ENCODE measurements at places on chromosomes 5 and 9.
A peak's percentile ranks its signal among the peaks of the same experiment; 100 is the strongest.

- DNase-seq, result no peak
- H3K27ac ChIP-seq, result no peak overlapping the region
- no peak overlapping the region for H3K4me3 ChIP-seq
- H3K27me3 ChIP-seq, result no peaks in the 10 kb centered on the region
- no peaks in the 10 kb centered on the region for H3K36me3 ChIP-seq
Observed at GRCh38 chr9:109190151-109190550, 23.1 kb upstream of the FRRS1L start.

GRCh38 chr5:106680330-106680729 is 990.4 kb downstream of the EFNA5 start:
- H3K4me3 ChIP-seq, result no peak overlapping the region
- no peaks in the 10 kb centered on the region for H3K4me1 ChIP-seq
- DNase-seq, result no peak
- H3K27me3 ChIP-seq, result no peaks in the 10 kb centered on the region

- no peak overlapping the region for H3K27ac ChIP-seq
- DNase-seq, result no peak
- H3K4me3 ChIP-seq, result no peak overlapping the region
- no peaks in the 10 kb centered on the region for H3K4me1 ChIP-seq
- H3K27me3 ChIP-seq, result peaks cover 9% of the 10 kb centered on the region
Observed at GRCh38 chr9:113682297-113682771, 193.8 kb upstream of the ZNF618 start.

DNA sequence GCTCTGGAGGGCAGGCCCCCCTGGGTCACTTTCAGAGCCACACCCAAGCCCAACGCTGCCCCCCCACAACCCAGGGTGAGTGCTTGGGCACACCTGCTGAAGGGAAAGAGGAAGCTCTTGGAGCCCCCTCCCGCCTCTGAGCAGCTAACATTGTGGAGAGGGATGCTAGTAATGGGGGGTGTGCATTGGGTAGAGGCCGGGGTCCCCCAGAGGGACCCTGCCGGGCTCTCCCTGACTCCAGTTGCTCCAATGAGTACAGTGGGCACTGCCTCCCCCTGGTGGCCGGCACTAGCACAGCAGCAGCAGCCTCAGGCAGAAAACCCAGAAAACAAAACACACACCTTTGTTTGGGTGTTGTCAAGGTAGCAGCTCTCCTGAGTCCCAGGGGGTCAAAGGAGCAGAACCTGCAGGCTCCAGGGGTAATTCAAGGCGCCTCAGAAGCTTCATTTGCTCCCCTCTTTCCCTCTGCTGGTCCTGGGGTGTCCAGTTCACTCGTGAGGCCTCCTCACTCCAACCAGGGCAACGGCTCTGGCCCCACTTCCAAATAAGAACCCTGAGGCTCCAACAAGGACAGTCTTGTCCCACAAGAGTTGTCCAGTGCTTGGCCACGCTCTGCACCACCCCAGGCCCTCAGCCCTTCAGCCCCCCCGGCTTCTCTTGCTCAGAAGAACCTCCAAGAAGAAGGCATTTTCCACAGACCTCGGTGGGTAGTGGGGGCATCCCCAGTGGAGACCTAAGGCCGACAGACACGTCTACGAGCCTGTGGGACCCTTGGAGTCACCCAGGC is 16.1 kb downstream of the GBGT1 start:
- H3K27me3 ChIP-seq, result no peaks in the 10 kb centered on the region
- peak overlapping the region; percentile 95 for H3K27ac ChIP-seq
- no peaks in the 10 kb centered on the region for H3K36me3 ChIP-seq
- H3K4me3 ChIP-seq, result peak overlapping the region; percentile 88
- DNase-seq, result peak; percentile 91
- peaks cover 46% of the 10 kb centered on the region for H3K4me1 ChIP-seq

GRCh38 chr9:93100276-93100636 is 4.2 kb downstream of the CARD19 start:
- H3K27me3 ChIP-seq, result no peaks in the 10 kb centered on the region
- peak; percentile 30 for DNase-seq
- peaks cover 51% of the 10 kb centered on the region for H3K4me1 ChIP-seq

GRCh38 chr9:81080185-81080584 is 609.2 kb downstream of the TLE1 start:
- DNase-seq, result no peak
- H3K4me3 ChIP-seq, result no peak overlapping the region
- no peaks in the 10 kb centered on the region for H3K4me1 ChIP-seq
- no peaks in the 10 kb centered on the region for H3K36me3 ChIP-seq
- no peak overlapping the region for H3K27ac ChIP-seq

DNA sequence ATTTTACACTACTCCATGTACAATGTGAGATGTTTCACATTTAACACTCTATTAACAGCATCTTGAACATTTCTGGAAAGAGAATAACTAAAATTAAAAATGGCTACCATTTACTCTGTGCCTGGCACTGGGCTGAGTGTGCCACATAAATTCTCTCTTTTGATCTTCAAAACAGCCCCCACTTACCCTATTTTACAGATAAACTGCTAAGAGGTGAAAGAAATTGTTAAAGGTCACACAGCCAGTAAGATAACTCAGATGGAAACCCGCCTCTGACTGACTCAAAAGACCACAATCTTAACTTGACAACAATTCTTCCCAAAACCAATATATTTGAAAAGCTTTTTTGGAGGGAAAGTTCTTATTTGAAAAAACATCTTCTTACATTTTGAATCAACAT is 97.3 kb downstream of the MAPKAP1 start:
- DNase-seq, result no peak
- H3K36me3 ChIP-seq, result no peaks in the 10 kb centered on the region
- H3K27ac ChIP-seq, result no peak overlapping the region
- no peaks in the 10 kb centered on the region for H3K4me1 ChIP-seq
- no peaks in the 10 kb centered on the region for H3K27me3 ChIP-seq

DNA sequence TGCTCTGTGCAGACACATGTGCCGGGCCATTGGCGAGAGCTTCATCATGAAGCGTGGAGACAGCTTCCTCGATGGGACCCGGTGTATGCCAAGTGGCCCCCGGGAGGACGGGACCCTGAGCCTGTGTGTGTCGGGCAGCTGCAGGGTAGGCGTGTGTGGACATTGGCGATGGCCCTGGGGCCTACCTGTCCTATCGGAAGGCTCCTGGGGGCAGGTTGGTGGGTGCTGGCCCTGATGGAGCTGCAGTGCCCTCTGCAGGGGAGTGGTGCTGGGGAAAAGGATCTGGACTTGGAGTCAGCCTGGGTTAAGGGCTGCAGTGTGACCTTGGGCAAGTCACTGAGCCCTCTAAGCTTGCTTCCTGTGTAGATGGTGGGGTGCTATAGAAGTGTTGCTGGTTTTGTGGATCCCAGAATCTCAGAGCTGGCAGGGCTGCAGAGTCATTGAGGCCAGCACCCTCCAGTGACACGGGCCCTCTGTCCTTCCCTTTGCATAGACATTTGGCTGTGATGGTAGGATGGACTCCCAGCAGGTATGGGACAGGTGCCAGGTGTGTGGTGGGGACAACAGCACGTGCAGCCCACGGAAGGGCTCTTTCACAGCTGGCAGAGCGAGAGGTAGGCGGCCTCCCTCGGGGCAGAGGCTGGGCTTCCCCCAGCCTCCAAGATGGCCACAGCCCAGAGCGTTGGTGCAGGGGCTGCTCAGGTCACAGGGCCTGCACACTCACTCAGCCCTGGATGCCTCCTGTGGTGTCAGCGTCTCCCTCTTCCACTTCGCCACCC is 15.8 kb downstream of the ADAMTS13 start:
- DNase-seq, result no peak
- no peaks in the 10 kb centered on the region for H3K27me3 ChIP-seq
- no peak overlapping the region for H3K27ac ChIP-seq
- no peak overlapping the region for H3K4me3 ChIP-seq
- H3K36me3 ChIP-seq, result no peaks in the 10 kb centered on the region

DNA sequence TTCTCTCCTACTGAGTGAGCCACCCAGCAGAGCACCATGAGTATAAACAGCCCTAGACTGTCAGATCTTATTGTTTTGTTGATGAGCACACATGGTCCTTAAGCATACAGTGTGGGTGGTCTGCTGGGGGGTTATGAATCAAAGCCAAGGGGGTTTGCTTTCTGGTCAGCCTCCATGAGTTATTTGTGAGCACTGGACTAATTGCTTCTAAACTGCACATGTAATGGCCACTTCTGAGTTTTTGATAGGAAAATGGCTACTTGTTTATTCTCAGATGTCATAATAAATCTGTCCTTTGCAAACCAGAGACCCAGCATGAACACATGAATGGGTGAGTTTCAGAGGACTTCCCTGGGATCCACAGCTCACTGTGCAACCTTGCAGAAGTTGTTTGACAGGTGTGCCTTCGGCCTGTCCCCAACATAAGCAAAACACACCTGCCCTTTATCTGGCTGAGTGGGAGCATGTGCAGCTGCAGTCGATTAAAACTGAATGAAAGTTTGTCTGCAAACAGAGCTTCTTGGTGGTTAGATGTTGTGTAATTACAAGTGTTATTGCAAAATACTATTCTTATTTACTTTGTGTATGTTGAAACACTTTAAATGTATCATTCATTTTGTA is 35.9 kb downstream of the MAMDC2 start:
- DNase-seq, result no peak
- H3K36me3 ChIP-seq, result no peaks in the 10 kb centered on the region
- H3K27ac ChIP-seq, result no peak overlapping the region
- H3K4me3 ChIP-seq, result no peak overlapping the region
- H3K4me1 ChIP-seq, result no peaks in the 10 kb centered on the region

- H3K27me3 ChIP-seq, result no peaks in the 10 kb centered on the region
- H3K4me3 ChIP-seq, result no peak overlapping the region
- H3K4me1 ChIP-seq, result no peaks in the 10 kb centered on the region
- no peaks in the 10 kb centered on the region for H3K36me3 ChIP-seq
- no peak for DNase-seq
Observed at GRCh38 chr9:6584881-6585597, 60.5 kb downstream of the GLDC start.

DNA sequence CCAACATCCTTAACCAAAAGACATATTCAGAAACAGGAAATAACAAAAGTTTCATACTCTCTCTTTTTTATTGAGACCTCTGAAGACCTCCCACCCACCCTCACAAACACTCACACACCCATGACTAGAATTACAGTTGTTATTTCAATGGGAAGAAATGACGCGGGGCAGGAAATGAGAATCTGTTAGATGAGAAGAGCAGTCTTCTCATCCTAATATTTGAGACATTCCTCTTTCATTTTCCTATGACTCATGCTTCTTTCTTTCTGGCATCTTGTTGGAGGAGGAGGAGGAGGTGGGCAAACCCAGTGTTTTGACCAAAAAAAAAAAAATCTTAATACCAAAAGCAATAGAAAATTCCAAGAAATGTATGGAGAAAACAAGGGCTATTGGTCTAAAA is 179.5 kb upstream of the TARS1 start:
- H3K27ac ChIP-seq, result no peak overlapping the region
- H3K36me3 ChIP-seq, result no peaks in the 10 kb centered on the region
- no peak for DNase-seq
- H3K4me3 ChIP-seq, result no peak overlapping the region
- H3K27me3 ChIP-seq, result no peaks in the 10 kb centered on the region

DNA sequence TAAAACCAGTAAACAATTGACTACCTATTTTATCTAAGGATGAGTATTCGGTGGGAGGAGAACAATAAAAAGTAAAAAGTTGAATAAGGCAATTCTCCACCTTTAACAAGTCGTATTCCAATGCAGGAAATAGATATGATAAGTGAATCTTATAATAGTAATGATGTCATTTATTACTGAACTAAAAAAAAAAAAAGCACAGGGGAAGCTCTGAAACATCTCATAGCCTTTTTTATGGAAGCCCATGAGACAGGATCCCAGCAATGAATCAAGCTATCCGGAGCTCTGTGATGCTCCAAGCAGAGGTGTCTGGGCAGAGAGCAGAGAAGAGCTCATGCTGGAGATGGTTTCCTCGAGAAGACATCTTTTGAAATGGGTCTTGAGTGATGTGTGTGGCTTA is 376.0 kb downstream of the ICE1 start:
- no peak for DNase-seq
- H3K4me1 ChIP-seq, result no peaks in the 10 kb centered on the region
- H3K4me3 ChIP-seq, result no peak overlapping the region
- H3K27me3 ChIP-seq, result no peaks in the 10 kb centered on the region

DNA sequence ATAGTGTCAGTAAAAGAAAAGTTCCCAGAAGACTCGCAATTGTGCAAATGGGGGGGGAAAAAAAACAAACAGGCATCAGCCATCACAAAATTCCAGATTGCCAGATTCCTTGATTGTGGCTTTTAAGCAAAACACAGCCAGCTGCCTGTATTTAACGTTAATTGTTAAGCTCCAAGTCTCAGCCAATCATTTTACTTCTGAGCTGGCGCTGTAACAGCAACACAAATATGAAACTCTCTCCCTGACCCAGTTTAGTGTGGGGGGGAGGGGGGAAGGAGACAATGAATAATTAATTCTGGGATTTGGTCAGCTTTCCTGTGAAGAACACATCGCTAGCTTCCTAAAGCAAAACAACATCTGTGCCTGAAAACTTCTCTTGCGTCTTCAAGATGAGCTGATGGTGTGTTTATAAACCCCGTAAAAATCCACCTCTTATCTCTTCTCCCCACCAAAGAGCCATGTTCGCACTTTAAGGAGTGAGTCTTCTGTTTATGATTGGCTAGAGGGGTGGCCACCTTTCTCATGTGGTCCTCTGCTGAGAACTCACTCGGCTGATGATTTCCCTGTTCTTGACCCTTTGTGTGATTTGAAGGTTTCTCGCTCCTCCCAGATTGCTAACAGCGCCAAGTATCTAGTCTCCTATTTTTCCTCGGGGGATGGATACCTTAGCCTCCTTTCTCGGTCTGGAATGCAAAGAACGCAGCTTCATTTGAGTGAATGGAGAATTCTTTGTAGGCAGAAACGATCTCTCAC is 160.2 kb upstream of the DAPK1 start:
- no peak overlapping the region for H3K27ac ChIP-seq
- H3K4me3 ChIP-seq, result peak overlapping the region; percentile 5
- H3K27me3 ChIP-seq, result peaks cover 5% of the 10 kb centered on the region
- H3K36me3 ChIP-seq, result no peaks in the 10 kb centered on the region
- DNase-seq, result no peak

DNA sequence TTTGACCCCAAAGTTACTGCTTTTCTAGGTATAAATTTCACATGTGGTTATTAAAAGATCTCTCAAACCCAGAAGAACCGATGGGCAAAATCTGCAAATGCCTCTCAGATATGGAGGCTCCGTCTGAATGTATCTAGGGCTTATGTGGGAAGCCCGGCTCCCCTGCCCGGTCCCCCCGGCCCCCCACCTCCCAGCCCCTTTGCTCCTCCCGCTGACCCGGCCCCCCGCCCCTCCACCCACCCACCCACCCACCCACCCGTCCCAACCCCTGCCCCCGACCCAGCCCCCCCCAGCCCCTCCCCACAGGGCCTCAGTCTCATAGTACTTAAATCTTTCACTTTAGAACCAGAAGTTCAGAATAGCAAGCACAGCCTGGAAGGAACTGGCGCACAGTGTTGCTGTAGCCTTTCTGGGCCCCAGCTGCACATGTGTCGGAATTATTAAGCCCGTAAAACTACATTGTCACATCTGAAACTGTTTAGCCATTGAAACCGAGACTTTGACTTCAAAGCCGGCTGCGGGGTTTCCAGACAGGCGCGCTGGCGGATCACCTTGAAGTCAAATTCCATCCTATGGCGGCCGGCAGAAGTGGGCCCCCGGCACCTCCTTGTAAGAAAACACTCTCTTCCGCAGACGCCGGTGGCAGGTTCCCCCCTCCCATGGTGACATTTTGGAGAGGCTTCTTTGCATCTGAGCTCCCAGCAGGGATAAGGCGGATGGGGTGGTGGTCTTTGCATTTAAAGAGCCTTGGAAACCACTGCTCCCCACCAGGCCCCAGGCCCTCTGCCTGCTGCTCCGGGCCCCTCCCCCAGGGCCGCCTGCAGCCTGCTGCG is 12.8 kb downstream of the NKD2 start:
- H3K27ac ChIP-seq, result no peak overlapping the region
- no peaks in the 10 kb centered on the region for H3K4me1 ChIP-seq
- no peak overlapping the region for H3K4me3 ChIP-seq

- no peaks in the 10 kb centered on the region for H3K36me3 ChIP-seq
- no peaks in the 10 kb centered on the region for H3K27me3 ChIP-seq
- DNase-seq, result no peak
- H3K27ac ChIP-seq, result no peak overlapping the region
- H3K4me1 ChIP-seq, result no peaks in the 10 kb centered on the region
Observed at GRCh38 chr5:138476918-138477317, 11.6 kb downstream of the EGR1 start.

Data from CD8-positive, alpha-beta memory T cell (primary cell).